ENCODE measurements at places on chromosomes 11 and 22.

- no peak for DNase-seq
Observed at GRCh38 chr22:36308880-36309279, 55.9 kb downstream of the APOL1 start.

GRCh38 chr11:584287-584686, 8.0 kb downstream of the PHRF1 start:
- DNase-seq: no peak

DNA sequence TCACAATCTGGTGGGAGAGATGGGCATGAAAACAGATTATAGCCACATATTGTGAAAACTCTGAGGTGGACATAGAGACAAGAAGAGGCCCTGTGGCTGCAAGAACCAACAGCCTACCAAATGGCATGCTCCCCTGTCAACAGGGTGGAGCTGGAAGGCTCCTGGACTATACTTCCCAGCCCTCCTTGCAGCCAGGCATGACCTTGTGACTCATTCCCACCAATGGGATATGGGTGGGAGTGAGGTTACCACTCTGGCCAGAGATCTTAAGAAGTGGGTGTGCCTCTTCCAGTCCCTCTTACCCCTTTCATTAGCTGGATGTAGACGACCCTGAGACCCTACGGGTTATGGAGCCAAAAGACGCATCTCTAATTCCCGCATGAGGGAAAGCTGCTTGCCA, 126.4 kb upstream of the ZBED5 start:
- no peak for DNase-seq

DNA sequence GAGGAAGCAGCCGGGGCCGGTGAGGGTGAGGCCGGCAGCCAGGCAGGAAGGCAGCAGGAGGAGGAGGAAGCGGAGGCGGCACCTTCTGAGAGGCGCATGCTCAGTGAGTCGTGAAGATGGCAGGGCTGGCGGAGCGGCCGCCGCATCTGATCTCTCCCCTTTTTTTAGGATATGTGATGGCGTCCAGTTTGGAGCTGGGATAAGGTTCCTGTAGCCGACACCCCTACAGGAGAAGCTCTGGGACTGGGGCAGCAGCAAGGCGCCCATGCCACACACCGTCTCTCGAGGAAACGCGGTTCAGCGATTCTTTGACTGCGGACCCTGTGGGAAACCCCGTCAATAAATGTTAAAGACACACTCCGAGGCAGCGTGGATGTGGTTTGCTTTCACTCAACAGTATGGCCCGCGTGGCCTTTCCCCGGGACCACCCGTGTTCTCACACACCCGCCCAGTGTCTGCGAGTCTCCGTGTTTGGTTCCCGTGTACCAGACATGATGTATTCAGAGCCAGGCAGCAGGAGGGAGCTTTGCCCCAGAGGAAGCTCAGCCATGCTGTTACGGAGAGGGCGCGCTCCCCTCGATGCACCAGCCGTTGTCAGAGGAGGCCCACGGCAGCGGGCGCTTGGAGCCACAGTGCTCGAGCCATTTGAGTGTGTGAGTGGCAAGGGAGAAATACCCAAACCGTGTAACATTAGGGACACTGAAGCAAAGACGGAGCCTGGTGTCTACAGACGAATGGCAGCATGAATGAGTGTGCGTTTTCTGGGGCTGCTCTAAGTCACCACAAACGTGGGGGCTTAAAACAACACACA, 27.7 kb upstream of the PARVB start:
- DNase-seq: no peak
